ENCODE measurements at places on chromosomes 13 and 19.

- DNase-seq: no peak
Observed at GRCh38 chr13:72146816-72147215, 279.8 kb upstream of the DACH1 start.

DNA sequence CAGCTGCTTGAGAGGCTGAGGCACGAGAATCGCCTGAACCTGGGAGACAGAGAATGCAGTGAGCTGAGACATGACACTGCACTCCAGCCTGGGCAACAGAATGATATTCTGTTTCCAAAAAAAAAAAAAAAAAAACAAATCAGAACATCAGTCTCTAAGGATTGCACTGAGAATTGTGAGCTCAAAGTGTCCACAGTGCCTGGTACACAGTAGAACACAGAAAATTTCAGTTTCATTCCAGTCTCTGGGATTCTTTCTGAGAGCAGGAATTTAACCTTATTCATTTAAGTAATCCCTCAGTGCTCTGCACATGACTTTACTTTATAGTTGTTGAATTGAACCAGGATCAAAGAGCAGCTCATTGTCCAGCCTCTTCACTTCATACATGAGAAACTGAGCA, 25.9 kb upstream of the GATAD2A start:
- no peak for DNase-seq

- DNase-seq: peak; percentile 10
Observed at GRCh38 chr13:109480011-109480955, 306.1 kb downstream of the IRS2 start.

- no peak for DNase-seq
Observed at GRCh38 chr13:98536729-98537128, 40.2 kb downstream of the STK24 start.

GRCh38 chr13:79531542-79532254, 50.7 kb downstream of the NDFIP2 start:
- no peak for DNase-seq

DNA sequence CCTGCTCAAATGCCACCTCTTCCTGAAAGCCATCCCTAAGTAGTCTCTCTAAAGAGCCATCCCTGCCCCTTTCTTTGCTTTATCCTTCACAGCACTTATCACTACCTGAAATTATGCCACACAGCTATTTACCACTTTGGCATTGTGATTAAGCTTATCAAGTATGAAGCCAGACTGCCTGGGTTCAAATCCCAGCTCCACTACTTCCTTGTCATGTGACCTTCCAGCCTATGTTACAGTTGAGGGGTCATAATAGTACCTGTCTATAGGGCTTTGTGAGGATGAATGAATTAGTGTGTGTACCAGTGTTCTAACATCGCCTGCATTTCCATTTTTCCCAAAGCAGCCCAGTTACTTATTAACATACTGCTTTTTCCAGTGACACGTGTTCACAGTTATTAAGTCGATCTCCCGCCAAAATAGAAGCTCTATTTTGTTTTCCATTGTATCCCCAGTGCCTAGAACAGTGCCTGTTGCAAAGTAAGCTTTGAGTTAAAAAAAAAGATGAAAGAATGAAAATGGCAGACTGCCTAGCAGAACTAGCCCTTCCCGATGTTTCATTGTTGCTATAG, 32.8 kb downstream of the ZSWIM9 start:
- DNase-seq: no peak

DNA sequence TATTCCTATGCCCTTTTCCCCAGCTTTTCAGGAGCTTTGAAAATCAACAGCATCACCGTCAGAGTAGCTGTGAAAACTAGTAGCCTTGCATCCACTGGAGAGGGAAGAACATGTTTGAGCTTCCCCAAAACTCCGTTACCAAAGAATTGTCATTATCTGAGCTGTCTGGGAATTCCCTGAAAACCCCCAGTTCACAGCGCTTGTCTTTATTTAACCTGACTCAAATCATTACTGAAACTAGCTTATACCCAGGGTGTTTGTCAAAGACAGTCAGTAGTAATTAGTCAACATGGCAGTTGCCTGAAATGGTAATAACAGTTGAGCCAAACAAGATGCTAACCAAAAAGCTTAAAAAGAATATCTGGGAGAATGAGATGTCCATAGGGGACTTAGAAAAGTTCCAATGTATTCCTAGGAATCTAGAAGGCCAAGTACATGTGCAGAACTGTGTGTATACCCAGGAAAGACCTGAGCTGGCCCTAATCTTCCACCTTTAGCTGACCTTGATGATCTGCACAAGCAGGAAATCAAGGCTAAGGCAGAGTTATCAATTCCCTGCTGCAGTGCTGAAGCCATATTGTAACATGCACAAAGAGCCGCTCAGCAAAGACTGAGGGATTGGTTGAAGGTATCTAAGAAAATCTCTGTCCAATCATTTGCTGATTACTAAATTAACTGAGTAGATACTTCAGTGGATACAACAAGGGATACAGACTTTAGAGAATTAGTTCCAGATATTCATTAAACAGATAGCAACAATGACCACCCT, 130.8 kb downstream of the KL start:
- DNase-seq: no peak

GRCh38 chr19:18320865-18321733, 1.8 kb downstream of the LSM4 start:
- DNase-seq: no peak

DNA sequence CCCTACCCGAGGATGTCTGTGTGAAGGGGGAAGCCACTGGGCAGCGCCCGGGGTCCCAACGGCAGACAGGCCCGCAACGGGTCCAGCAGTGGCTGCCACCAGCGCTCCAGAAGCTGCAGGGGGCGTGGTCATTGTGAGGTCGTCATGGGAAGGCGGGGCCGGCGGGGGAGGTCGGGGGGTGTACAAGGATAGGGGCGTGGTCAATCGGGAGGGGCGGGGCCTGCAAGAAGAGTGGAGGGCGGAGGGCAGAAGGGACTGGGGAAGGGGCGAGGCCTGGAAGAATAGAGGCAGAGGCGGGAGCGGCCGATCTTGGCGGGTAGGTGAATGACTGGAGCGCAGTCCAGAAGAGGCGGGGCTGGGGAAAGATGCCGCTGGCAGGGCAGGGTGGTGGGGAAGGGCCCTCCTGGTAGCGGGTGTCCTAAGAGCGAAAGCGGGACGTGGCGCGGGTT, 4.4 kb downstream of the FUZ start:
- DNase-seq: no peak

GRCh38 chr13:97276862-97277269, 54.7 kb downstream of the MBNL2 start:
- DNase-seq: peak; percentile 40

DNA sequence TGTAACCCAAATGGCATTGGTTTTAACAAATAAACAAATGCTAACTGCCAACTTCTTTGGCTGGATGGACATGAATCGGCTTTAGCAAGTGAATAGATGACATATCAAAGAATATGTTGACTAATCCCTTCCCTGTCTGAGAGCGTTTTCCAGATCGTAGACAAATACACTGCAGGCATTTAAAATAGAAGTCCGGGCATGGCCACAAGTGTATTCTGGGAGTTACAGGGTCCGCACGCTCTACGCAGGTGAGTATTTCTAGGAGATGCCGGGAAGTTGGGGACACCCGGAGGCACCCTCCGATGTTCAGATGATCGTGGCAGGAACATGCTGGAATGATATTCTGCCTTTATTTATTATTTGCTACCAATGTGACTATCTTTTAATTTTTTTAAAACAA, 53.2 kb upstream of the ZNF536 start:
- DNase-seq: no peak

DNA sequence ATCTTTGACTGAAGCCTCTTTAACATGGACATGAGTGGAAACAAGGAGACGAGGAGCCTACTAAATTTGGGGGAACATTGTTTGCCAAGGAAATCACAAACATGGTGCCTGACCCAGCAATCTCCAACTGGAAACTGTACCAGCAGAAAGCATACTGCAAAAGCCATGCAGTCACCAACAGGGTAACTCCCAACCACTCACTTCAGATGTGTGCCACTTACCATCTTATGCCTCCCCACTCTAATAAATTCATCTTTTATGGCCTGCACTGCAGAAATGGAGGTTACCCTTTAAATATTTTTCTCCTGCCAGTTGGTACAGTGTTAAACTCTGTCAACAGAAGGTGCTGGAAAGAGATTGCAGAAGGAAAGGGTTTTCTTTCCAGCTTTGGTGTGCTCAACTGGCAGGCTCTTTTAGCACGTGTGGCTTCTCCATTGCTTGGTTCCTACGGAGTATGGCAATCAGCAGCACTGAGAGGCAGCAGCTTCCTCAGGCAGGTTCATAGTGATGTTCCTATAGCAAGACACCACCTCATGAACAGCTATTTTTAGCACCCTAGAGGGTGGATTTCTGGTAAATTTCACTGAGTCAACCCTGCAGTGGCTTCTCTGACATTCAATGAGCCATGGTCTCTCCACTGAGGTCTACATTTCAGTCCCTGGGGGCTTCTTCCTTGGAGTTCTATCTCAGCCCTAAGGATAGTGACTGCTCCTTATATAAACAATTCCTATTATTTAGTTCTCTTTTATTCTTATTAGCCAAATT, 21.4 kb downstream of the MIR17HG start:
- peak; percentile 24 for DNase-seq

DNA sequence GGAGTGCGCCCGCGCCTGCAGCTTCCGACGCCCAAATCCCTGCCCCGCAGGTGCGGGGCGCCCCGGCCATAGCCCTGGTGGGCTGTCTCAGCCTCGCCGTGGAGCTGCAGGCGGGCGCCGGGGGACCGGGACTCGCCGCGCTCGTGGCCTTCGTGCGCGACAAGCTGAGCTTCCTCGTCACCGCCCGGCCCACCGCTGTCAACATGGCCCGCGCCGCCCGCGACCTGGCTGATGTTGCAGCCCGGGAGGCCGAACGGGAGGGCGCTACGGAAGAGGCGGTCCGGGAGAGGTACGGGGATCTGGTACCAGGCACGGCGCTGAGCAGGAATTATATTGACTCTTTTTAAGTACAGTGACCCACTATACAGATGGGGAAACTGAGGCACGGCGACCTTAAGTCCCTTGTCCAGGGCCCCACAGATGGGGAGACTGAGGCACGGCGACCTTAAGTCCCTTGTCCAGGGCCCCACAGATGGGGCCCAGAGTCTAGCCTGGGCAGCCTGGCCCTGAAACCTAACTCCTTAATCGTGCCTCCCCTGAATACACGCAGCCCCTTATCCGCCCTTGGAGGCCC, 586 bp downstream of the MRI1 start:
- no peak for DNase-seq

GRCh38 chr13:38947054-38947453, 43.6 kb downstream of the STOML3 start:
- no peak for DNase-seq

- no peak for DNase-seq
Observed at GRCh38 chr19:40803170-40803856, 4.3 kb downstream of the EGLN2 start.

DNA sequence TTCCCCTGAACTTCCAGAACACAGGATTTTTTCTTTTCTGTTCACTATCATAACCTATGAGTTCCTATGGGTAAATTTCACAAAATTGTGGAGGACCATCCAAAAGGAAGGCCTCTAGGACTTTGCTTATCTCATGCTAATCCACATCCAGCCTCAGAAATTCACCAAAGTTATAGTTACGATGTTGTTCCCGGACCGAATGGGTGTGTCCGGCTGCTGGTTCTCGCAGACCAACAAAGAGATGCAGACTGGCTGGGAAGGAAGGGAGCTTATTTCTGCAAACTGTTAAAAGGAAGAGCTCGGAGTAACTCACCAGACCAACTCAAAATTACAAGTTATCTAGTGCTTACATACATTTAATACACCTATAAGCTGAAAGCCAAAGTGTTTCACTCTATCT, 882.9 kb upstream of the SPRY2 start:
- no peak for DNase-seq

DNA sequence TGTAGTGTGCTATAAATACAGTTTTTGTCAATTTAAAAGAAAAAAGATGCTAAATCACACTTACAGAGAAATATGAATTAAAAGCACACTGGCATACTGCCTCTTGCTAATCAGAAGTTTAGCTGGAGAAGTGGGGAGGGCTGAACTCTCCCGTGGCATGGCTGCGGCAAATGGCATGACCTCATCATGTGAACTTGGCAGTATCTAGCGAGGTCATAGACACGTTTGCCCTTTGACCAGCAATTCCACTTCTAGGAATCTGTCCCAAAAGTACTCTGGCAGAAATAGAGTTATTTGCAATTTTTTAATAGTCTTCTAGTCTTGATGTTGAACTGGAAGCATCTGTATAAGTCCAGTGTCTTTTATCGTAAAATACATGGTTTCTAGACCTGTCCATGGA, 42.0 kb upstream of the MCF2L start:
- DNase-seq: no peak

- no peak for DNase-seq
Observed at GRCh38 chr19:29926031-29926430, 16.0 kb upstream of the URI1 start.

DNA sequence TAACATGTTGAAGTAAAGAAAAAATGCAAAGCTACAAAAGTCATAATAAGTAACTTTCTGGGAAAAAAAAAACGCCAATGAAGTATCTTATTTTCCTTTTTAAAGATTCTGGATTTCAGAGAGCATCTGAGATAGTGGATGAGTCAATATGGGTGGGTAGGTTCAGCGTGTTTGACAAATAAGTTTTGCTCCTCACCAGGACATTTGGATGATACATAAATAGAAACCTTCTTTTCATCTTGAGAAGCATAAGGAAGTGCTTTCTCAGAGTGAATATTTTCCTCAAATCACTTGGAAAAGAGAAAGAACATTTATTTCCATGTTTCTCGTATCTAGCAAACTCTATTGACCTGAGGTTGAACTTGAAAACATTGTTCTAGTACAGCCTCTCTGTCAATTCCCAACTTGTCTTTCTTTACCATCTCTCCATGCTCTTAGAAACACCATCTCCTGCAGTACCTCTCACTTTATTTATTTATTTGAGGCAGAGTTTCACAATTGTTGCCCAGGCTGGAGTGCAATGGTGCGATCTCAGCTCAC, 463.2 kb downstream of the KLF5 start:
- no peak for DNase-seq

DNA sequence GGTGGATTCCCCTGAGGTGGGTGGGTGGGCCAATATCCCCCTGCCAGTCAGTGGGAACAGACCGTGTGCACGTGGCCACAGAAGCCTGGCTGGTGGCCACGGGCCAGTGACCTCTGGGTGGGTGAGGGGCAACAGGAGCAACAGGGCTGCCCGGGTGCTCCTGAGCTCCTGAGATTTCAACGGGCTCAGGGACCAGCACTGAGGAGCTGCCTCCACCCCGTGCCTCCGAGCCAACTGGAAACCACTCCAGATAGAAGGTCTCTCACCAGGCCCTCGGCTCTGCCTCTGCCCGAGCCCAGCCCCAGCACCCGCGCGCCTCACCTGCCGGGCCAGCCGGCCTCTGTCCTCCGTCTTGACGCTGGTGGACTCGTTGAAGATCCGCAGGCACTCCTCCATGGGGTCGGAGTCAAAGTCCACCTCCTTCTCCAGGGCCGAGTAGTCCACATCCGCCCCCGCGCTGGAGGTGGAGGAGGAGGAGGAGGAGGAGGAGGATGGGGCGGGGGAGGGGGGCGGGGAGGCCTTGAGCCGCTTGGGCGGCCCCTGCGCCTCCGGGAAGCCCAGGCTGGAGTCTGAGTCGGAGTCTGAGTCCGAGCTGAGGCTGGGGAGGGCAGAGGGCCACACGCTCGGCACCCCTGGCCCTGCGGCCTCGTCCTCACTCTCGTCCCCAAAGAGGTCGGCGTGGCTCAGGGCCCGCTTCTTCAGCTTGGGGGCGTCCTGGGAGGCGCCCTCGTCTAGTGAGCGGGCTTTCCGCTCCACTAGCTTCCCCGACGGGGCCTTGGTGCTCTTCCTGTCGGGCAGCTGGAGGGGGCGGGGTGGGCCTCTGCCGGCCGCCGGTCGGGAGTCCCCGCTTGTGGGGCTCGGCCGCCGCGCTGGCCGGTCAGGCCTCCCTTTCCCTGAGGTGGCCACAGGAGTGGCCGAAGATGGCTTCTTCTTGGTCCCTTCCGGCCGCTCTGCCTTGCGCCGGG, 14.8 kb upstream of the ATP8B3 start:
- DNase-seq: peak; percentile 25

- no peak for DNase-seq
Observed at GRCh38 chr19:16202320-16203255, 4.9 kb downstream of the AP1M1 start.

Measured in NCI-H226 (cell line).